ENCODE measurements at places on chromosomes 6 and 20. TPM values are rescaled to one million over a fixed set of nuclear protein-coding genes. Genes with fewer than 3 reads are reported as not detected.

GRCh38 chr6:50850223-50851048 lies 31.8 kb downstream of the TFAP2B start:
- DNase-seq, result no peak

- DNase-seq, result no peak
Measured at GRCh38 chr6:786946-787763, 94.2 kb upstream of the EXOC2 start.

DNA sequence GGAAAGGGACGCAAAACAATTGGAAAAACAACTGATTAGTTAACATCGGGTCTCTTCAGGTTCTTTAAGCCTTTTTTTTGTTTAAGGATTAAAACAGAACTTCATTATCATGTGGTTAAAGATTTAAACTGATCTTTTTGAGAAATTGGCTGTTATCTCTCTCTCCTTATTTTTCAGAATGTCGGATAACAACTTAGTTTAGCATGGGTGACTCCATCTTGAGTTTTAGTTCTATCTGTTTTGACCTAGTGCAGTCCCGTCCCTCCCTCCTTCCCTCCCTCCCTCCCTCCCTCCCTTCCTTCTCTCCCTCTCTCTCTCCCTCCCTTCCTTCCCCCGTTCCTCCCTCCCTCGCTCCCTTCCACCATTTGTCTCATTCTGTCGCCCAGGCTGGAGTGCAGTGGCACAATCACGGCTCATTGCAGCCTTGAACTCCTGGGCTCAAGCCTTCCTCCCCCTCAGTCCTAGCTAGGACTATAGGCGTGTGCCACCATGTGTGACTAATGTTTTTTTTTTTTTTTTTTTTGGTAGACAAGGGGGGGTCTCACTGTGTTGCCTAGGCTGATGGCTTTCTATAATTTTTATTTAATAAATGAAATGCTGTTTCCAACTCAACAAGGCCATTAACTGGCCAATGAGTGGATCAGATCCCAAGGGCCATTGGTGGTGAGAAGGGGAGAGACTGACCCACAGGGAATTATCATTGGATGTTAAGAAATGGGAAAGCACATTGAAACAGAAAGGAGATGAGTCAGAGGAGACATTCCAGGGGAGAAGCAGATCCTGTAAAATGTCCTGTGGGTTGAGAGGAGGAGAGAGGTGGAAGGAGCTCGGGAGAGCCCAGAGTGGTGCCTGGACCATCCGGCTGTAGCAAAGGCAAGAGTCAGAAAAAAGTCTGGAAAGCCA lies 13.6 kb downstream of the BAK1 start:
- DNase-seq, result no peak

GRCh38 chr6:134840086-134840867 lies 109.6 kb downstream of the ALDH8A1 start:
- DNase-seq, result no peak

GRCh38 chr6:134809130-134809529 lies 140.8 kb downstream of the ALDH8A1 start:
- DNase-seq, result no peak

GRCh38 chr20:40294175-40294574 lies 394.9 kb downstream of the MAFB start:
- DNase-seq, result no peak

DNA sequence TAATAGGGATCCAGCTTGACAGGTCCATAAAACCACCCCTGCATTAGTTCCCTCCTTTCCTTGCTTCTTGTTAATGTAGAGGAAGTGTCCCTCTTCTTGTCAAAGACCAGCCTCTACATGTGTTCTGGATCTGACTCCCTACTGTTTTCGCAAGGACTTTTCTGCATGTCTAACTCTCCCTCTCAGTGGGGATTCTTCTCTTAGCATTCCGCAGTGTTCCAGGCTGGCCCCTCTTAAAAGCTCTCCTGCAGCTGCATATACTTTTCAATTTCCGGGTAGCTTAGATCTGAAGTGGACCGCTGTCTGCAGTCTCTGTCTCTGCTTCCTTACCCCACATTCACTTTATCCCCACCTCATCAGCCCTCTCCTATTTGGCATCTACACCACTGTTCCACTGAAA lies 96.1 kb upstream of the MAN1A1 start:
- DNase-seq, result no peak

GRCh38 chr6:7721649-7722048 lies 4.2 kb upstream of the BMP6 start:
- DNase-seq, result no peak

DNA sequence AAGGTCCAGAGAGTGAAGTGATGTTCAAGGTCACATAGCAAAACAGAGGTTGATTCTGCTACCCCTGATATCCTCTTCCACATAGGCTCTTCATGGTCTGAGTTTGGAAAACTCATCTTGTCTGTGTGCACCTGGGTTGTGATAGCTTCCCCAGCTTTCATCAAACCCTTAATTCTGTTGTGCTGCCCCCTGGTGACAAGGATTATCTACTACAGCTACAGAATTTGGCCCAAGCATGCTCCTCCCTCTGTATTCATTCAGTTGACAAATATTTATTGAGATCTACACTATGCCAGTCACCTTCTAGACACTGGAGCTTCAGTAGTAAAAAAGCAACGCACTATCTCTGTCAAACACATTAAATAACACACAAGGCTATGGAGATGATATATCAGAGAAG lies 50.4 kb downstream of the SMPDL3A start:
- DNase-seq, result peak; percentile 51

GRCh38 chr6:143059663-143060353 lies 881 bp upstream of the AIG1 start:
- no peak for DNase-seq

DNA sequence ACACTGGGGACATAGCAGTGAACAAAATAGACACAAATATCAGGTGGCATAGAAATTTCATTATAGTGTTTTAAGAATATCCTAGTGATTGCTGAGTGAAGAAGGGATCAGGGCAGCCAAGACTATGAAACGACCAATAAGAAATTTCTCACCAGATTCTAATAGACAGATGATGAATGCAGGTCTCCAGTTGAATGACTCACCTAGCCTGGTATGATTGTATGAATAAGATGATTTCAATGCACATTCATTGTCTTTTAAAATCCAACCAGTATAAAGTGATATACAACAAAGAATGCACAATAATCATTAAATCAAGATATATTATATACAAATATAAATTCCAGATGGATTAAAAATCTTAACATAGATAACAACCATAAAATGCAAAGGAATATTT lies 124.5 kb upstream of the TENT5A start:
- DNase-seq, result no peak

DNA sequence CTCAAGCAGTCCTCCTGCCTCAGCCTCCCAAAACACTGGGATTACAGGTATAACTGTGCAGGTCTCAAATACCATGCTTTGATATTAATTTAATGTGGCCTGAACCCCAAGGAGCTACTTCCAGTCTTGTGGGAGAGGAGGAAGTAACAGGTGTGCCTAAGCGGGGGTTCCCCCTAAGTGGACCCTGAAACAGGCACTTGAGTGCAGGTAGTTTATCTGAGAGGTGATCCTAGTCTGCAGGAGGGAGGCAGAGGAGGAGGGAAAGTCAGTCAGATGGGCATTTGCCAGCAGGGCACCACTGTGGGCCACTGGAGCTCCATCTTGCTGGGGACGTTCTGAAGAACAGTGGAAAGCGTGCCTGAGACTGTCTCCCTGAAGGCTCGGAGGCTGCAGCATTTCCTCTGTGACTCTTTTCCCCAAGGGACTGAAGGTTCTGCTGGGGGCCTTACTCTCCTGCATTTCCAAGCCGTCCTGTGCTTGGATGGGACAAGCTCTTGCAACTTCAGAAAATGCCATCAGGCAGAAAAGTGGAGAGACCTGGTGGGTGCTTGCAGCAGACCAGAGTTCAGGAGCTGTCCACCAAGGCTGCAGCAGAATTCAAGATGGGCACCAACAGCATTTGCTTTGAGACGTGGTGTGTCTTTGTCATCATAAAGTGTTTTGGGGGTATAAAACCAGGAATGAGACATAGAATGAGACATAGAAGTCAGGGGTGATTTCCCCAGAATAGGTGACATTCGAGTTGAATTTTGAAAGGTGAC lies 4.6 kb upstream of the DLGAP4 start:
- no peak for DNase-seq

DNA sequence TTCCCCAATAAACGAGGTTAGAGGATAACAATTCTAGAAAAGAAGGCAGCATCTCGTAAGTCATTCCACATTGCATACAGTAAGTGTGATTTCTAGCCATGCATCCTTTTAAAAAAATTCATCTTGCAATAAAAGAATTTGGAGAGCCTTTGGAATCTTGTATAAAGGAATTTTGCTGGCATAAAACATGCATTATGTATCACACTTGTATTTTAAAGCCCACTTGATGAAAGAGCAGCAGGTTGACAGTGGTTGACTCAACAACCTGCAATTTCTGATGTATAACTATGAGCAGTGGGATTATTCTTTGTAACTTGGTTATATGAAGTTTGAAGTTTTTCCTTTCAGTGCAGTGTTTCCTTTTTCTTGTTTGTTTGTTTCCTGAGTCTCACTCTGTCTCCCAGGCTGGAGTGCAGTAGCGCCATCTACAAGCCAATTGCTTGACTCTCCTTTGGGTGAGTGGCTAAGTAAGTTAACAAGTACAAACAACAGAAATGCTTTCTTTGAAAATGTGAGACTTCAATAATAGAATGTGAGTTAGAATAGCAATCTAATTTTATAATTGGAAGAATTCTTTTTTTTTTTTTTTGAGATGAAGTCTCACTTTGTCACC lies 39.9 kb downstream of the JARID2 start:
- DNase-seq, result no peak

- no peak for DNase-seq
Measured at GRCh38 chr6:39634646-39635341, 90.4 kb downstream of the KIF6 start.

DNA sequence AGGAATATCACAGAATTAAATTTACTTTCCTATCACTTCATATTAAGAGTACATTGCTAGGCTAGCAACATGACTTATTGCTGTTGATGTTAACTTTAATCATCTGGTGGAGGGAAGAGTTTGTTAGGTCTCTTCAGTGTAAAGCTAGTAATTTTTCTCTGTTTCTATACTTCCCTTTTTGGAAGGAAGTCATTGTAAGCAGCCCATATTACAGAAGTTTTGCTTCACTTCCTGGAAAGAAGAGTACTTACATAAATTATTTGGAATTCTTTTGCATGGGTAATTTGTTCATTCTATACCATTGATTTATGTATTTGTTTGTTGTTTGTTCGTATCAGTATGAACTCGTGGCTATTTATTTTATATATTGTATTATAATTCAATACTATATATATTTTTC lies 405.2 kb downstream of the RFPL4B start:
- no peak for DNase-seq

GRCh38 chr20:1868856-1869255 lies 26.4 kb upstream of the SIRPA start:
- no peak for DNase-seq

GRCh38 chr20:42392442-42392841 lies 774.3 kb upstream of the CHD6 start:
- no peak for DNase-seq

GRCh38 chr20:6355754-6356451 lies 233.1 kb upstream of the FERMT1 start:
- no peak for DNase-seq

GRCh38 chr20:40887105-40887504 lies 141.5 kb upstream of the TOP1 start:
- DNase-seq, result no peak

The PNPLA1 gene
- total RNA-seq, result not detected

The ISM1 gene
- 0.59 TPM for total RNA-seq

The PKIB gene
- total RNA-seq, result 3.9 TPM

The TSBP1 gene
- total RNA-seq, result not detected

The SLPI gene
- not detected for total RNA-seq
